ENCODE measurements at places on chromosomes 2 and 18.

- no peak for DNase-seq
Observed at GRCh38 chr2:11753452-11753885, 7.0 kb downstream of the LPIN1 start.

DNA sequence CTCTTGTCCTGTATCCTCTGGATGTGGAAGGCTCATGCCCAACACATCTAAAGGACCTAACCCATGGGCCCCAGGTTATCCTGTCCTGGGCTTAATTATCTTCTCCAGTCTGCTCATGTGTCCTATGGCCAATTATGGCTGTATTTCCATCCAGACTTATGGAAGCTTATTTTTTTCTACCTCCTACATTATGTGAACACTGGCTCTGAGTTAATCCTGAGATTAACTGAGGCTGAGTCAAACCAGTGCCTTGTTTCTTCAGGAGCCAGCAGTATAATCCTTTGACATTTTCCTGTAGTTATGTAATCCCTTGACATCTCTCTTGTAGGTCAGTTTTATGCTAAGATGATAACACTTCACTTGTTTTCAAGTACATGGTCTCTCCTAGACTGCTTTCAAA, 213.6 kb downstream of the PMAIP1 start:
- no peak for DNase-seq

DNA sequence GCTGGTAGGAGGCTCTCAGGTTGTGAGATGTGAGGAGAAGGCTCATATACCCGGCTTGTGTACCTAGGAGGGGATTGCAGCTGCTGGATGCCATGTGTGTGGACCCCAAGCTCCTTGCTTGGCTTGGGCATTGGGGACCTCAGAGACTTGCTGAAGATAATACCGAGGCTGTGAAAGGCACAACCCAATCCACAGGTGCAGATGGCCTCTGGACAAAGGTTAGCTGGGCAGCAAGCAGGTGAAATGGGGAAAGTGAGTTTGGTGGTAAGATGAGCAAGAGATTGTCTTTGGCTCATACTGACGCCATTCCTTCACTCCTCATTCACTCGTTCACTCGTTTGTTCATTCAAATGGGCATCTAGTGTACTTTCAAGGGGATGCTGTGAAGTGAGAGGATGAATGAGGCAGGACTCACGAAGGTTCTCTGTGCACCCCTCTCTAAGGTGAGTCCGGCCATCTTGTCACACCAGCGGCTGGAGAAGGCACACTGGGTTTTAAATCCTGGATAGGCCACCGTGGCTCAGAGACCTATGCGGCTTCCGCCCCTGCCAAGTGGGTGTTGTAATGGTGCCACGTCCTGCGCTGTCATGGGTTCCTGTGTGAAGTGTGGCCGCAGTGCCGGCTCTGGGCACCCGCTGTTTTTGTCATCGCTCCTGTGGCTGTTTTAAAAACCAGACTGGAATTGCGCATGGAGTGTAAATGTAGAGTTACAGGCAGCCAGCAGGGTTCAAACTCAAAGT, 13.7 kb downstream of the FBLN7 start:
- no peak for DNase-seq

DNA sequence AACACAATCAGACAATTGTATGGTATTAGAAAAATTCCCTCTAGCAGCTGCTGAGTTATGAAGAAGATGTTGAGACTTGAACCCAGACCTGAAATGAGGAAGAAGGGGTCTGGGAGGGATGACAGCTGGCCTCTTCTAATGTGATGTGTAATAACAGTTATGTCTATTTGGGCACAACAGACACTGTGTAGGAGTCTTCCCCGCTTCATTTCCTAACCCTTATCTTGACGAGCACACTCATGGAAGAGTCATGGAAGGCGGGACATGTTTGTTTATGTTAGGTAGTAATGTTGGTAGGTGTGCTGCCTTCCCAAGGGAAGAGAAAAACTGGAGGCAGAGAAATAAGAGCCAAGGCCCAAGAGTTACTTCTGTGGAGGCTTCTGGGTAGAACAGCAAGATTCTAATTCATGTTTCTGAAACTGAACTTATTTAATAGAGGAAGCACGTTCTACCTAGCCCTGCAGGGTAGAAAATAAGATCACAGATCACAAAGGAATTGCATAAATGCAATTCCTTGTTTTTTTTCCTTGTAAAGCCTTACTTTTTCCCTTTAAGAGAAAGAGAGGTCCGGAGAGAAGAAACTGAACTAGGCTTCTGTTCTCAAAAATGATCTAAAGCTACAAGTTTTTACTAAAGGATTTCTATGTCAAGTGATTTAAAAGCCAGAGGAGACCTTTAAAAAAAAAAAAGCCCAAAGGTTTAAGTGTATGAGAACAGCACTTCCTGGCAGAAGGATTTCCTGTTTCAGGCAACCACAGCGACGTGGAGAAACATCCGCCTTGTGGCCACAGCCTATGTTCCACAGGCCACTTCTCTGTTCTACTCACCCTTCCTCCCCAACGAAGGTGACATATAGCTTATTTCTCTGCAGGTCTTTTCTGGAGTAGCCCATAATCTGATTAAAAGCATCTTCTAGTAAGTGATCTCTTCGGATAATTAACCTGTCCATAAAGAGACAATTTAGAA, 68.5 kb upstream of the STK17B start:
- no peak for DNase-seq
